ENCODE measurements at places on chromosomes 3 and 15. TPM values are rescaled to one million over a fixed set of nuclear protein-coding genes. Genes with fewer than 3 reads are reported as not detected.

Gene SEMA5B
- 5.2 TPM for total RNA-seq

Gene CPLX3
- 2.8 TPM for total RNA-seq

DNA sequence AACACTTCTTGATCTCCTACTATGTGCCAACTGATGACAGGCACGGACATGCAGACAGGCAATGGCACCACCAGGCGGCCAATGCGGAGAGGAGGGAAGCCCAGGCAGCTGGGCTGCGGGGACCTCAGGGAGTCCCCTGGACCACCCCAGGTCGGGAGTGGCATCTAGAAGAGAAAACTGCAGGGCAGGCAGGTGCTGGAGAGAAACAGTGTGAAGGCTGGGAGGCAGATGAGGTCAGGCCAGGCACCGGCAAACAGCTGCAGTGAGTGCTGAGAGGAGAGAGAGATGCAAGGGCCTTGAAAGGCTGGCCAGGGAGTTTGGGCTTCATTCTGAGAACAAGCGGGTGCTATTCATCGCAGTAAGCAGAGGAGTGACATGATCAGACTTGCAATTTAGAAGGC, 29.1 kb downstream of the SLC6A1 start:
- DNase-seq = no peak

DNA sequence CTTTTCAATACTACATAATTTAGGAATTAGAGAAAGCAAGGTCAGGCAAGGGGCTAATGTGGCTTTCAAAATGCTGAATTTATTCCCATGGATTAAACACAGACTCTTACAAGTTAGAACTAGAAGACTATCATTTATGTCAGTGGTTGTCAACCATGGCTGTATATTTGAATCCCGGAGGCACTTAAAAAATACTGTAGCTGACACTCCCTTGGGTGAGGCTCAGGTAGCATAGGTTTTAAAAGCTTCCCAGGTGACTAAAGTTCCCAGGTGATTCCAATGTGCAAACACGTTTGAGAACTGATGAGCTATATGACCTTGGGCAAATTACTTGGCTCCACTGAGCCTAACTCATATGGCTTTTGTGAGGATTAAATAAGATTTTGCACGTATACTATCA, 29.6 kb downstream of the AAGAB start:
- DNase-seq = no peak
